ENCODE measurements at places on chromosomes 5 and 9.

- H3K27ac ChIP-seq = no peak overlapping the region
- peaks cover 24% of the 10 kb centered on the region for H3K4me1 ChIP-seq
- no peak for DNase-seq
- H3K4me3 ChIP-seq = no peak overlapping the region
- H3K36me3 ChIP-seq = no peaks in the 10 kb centered on the region
Observed at GRCh38 chr9:111961575-111961974, 65.0 kb downstream of the UGCG start.

GRCh38 chr5:133552925-133553525, 59.3 kb downstream of the FSTL4 start:
- no peak overlapping the region for H3K4me3 ChIP-seq
- H3K27me3 ChIP-seq = peaks cover 26% of the 10 kb centered on the region
- DNase-seq = peak; percentile 57
- no peaks in the 10 kb centered on the region for H3K36me3 ChIP-seq
- H3K27ac ChIP-seq = no peak overlapping the region
- peaks cover 3% of the 10 kb centered on the region for H3K4me1 ChIP-seq

- H3K36me3 ChIP-seq = peaks cover 6% of the 10 kb centered on the region
- peaks cover 2% of the 10 kb centered on the region for H3K27me3 ChIP-seq
- peak; percentile 29 for DNase-seq
- peaks cover 16% of the 10 kb centered on the region for H3K4me1 ChIP-seq
- peak overlapping the region; percentile 31 for H3K4me3 ChIP-seq
Observed at GRCh38 chr9:91415290-91415689, 8.3 kb downstream of the NFIL3 start.

GRCh38 chr9:130918101-130918825, 20.8 kb downstream of the FIBCD1 start:
- no peak overlapping the region for H3K27ac ChIP-seq
- H3K27me3 ChIP-seq = peaks cover 15% of the 10 kb centered on the region
- no peaks in the 10 kb centered on the region for H3K36me3 ChIP-seq
- H3K4me3 ChIP-seq = no peak overlapping the region
- H3K4me1 ChIP-seq = no peaks in the 10 kb centered on the region
